Panc1 (cell line): ENCODE measurements at places on chromosomes 1 and 21. TPM values are rescaled to one million over a fixed set of nuclear protein-coding genes. Genes with fewer than 3 reads are reported as not detected.

Gene MMP23B
- 5.0 TPM for total RNA-seq

Gene TNNI3K
- total RNA-seq: not detected

DNA sequence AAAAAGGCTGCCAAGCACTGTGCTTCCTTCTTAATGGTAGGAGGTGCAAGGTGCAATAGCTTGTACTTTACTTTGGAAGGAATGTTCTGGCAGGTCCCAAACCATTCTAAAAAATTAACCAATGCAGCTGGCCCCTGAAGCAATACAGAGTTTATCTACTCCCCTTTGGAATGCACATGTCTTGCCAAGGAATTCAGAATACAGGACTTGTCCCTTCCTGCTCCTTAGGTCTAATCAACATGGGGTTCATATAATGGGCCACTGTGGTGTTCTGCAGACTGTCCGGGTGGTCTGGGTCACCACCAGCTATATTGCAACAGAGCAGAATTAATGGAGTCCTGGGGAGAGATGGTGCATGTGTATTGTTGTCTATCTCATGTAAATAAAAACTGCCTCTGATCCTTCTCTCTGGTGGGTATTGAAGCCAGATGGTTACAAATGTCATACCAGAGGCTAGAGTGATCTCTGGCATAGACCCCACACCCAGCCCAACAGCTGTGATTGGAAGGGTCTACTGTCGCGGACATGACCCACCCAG is 112.8 kb downstream of the RIPK4 start:
- H3K36me3 ChIP-seq: no peaks in the 10 kb centered on the region
- H3K4me1 ChIP-seq: peaks cover 5% of the 10 kb centered on the region; the same call in 1 of the 2 replicates
- no peaks in the 10 kb centered on the region for H3K27me3 ChIP-seq
- no peak overlapping the region for H3K4me3 ChIP-seq

Gene SLC35D1
- total RNA-seq: 7.0 TPM

Gene CD55
- total RNA-seq: 12.1 TPM

GRCh38 chr1:38586993-38587646 is 272.5 kb downstream of the RRAGC start:
- H3K36me3 ChIP-seq: no peaks in the 10 kb centered on the region
- no peaks in the 10 kb centered on the region for H3K4me1 ChIP-seq
- no peaks in the 10 kb centered on the region for H3K27me3 ChIP-seq
- peak; percentile 39 for DNase-seq

DNA sequence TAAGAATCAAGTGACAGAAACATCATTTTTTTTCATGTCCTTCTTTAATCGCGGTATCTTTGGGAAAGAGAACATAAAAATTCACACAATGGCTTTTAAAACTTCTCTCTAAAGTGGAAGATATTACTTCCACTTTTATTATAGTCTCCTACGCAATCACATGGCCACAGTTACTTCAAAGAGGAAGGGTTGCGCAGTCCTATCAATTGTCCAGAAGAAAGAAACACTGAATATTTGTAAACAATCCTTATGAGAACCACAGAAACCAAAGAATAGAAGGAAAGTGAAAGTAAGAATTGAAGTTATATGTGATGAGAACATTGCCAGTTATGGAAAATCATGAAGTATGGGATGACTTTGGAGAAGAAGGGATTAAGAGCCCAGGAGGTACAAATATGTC is 32.6 kb downstream of the CFH start:
- no peaks in the 10 kb centered on the region for H3K36me3 ChIP-seq
- H3K4me1 ChIP-seq: no peaks in the 10 kb centered on the region
- DNase-seq: no peak
- no peaks in the 10 kb centered on the region for H3K27me3 ChIP-seq
- H3K27ac ChIP-seq: no peak overlapping the region
- no peak overlapping the region for H3K4me3 ChIP-seq

- DNase-seq: no peak
- H3K27ac ChIP-seq: no peak overlapping the region
- peaks cover 3% of the 10 kb centered on the region; the same call in 1 of the 2 replicates for H3K4me1 ChIP-seq
Observed at GRCh38 chr1:40621821-40622450, 43.5 kb downstream of the RIMS3 start.

- no peaks in the 10 kb centered on the region for H3K4me1 ChIP-seq
- peaks cover 8% of the 10 kb centered on the region for H3K27me3 ChIP-seq
- H3K36me3 ChIP-seq: no peaks in the 10 kb centered on the region
- H3K4me3 ChIP-seq: no peak overlapping the region
Observed at GRCh38 chr1:206082831-206083695, 30.1 kb downstream of the RHEX start.

Gene LCE2B
- not detected for total RNA-seq

Gene LAMTOR2
- total RNA-seq: 63.4 TPM

DNA sequence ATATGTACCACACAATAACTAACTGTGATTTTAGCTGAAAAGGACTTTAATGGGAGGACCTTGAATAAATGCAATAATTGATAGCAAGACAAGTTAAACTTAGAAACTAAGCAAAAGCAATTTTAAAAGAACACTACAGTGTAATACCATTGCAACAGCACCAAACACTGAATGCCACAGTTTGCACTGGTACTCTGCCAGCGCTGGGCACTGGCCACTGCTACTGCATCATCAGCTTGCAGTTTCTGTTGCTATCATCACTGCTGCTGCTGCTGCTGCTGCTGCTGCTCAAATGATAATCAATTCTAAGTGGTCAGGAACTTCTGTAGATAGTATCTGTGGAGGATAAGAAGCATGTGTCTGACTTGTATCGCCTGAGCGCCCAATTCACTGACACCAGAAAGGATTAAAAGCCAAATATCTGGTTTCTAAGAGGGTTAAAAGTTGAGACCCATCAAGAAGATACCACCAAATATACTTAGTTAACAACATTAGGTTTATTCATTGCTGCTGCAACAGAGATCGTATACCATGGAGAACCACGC is 306.9 kb downstream of the LRRC40 start:
- H3K4me1 ChIP-seq: no peaks in the 10 kb centered on the region
- no peak overlapping the region for H3K27ac ChIP-seq
- H3K36me3 ChIP-seq: no peaks in the 10 kb centered on the region
- H3K4me3 ChIP-seq: no peak overlapping the region
- no peak for DNase-seq

DNA sequence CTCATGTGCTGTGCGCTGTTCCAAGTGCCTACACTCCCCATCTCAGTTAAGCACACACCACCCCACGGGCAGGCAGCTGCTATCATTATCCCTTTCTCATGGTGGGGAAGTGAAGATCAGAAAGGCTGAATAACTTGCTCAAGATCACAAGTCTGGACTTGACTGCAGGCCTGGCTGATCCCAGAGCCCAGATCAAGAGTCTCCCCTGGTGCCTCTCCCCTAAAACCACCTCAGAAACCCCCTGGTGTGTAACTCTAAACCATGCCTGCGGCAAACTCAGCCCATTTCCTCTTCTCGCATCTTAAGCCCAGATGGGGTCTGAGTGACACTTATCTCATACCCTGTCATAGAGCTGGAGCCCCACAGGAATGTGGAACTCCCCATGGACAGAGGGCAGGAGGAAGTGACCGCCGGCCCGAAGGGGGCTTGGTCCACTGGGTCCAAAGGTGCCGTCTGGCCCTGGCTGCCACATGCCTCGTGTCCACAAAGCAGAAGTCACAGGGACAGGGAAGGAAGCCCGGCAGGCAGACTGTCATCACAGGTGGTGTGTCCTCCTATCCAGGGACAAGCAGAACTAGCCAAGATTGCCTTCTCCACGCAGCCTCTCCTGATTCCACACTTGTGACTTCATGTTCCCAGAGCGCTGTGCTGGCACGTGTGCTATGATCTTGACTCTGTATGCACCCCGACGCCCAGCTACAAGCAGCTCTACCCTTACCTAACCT is 92.1 kb downstream of the SYF2 start:
- no peak for DNase-seq
- H3K27me3 ChIP-seq: no peaks in the 10 kb centered on the region; the same call in 1 of the 2 replicates
- no peak overlapping the region for H3K4me3 ChIP-seq
- no peaks in the 10 kb centered on the region for H3K36me3 ChIP-seq

- H3K36me3 ChIP-seq: no peaks in the 10 kb centered on the region
- no peak for DNase-seq
- no peaks in the 10 kb centered on the region for H3K27me3 ChIP-seq
- H3K27ac ChIP-seq: no peak overlapping the region
Observed at GRCh38 chr1:158357441-158357840, 3.7 kb downstream of the CD1E start.

Gene FABP3
- 0.49 TPM for total RNA-seq

GRCh38 chr1:23908453-23909341 is 4.5 kb downstream of the CNR2 start:
- H3K36me3 ChIP-seq: no peaks in the 10 kb centered on the region
- no peak overlapping the region for H3K4me3 ChIP-seq
- no peak for DNase-seq
- H3K27me3 ChIP-seq: peaks cover under 1% of the 10 kb centered on the region; the same call in 1 of the 2 replicates
- no peak overlapping the region for H3K27ac ChIP-seq

DNA sequence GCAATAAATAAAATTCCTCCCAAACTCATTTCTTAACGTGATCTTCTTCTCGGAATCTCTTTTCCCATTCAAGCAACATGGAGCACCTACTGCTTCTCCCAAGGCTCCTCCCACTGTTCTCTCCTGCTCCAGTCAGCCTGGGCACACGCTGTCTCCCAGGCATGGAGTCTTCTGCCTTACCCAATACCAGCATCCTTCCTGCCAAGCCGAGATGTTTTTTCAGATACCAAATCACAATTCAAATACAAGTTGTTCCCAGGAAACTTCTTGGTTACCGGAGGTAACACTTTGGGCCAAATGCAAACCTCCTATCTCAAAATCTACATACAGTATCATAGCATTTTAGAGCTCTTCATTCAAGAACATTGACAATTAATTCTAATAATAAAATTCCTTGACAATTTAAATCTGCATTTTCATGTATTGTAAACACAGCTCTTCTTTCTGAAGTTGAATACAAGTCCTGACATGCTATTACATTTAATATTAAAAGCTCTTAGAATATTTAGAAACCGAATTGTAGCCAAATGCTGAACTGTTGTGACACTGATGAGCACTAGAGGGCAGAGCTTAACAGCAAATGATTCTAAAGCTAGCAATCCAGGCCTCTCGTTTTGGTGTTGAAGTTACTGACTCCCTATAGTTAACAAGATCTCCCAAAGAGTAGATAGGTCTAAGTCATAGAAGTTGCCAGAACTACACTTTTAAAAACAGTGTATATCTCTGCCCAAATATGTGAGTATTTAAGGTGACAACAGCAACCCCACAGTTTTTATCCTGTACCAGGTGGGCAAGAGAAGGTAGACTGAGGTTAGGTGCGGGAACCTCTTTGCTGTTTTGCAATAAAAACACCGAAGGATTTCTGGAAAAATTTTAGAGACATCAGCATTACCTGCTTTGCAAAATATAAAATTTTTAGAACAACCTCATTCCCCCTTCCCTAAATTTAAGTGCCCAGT is 52.3 kb downstream of the BCAR3 start:
- peak; percentile 60 for DNase-seq
- H3K4me1 ChIP-seq: peaks cover 43% of the 10 kb centered on the region
- H3K4me3 ChIP-seq: no peak overlapping the region
- no peaks in the 10 kb centered on the region; the same call in 1 of the 2 replicates for H3K36me3 ChIP-seq
- H3K27ac ChIP-seq: peak overlapping the region; percentile 65

GRCh38 chr1:55478742-55479141 is 263.6 kb upstream of the USP24 start:
- H3K36me3 ChIP-seq: no peaks in the 10 kb centered on the region
- H3K27me3 ChIP-seq: no peaks in the 10 kb centered on the region
- DNase-seq: no peak
- H3K4me1 ChIP-seq: no peaks in the 10 kb centered on the region

- H3K27ac ChIP-seq: no peak overlapping the region
- H3K4me3 ChIP-seq: no peak overlapping the region
- peaks cover 4% of the 10 kb centered on the region for H3K27me3 ChIP-seq
- no peaks in the 10 kb centered on the region for H3K4me1 ChIP-seq
- DNase-seq: no peak
- no peaks in the 10 kb centered on the region for H3K36me3 ChIP-seq
Observed at GRCh38 chr1:165467706-165468105, 22.8 kb upstream of the RXRG start.

Gene CD48
- total RNA-seq: 0.67 TPM

DNA sequence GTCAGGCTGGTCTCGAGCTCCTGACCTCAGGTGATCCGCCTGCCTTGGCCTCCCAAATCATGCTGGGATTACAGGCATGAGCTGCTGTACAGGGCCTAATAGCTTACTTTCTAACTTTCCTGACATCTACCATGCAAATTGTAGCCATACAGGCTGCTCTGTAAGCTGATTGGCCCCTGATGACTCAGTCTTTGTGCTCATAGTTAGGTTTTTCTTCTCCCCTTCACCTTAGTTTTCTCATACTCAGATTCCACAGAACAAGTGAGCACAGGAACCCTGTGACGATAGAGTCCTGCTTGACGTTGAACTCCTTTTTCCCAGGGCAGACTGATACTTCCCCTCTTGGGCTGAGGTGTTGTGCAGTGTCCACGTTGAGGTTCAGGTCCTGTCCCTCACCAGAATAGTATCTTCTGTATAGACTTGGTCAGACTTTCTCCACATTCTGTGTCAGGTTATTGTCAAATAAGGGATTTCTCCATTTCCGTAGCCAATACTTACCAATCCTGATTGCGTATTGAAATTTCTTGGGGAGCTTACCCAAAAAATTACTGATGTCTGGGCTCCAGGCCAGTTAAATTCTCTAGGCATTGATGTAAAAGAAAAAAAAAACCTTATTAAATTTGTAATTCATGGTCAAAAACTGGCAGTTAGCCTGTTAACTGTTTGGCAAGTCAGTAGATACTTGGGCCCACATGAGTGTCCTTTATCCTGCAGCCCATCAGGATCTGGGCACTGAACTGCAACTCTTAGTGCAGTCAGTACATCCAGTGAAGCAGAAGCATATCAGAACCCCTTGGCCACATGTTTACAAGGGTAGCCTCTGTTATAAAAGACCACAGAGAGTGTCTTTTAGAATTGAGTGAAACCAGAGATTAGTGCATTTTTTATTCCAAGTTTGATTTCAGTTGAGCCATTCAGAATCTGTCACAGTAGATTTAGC is 118.2 kb downstream of the DYRK1A start:
- no peaks in the 10 kb centered on the region for H3K27me3 ChIP-seq
- no peak overlapping the region for H3K27ac ChIP-seq
- H3K4me1 ChIP-seq: no peaks in the 10 kb centered on the region
- H3K4me3 ChIP-seq: no peak overlapping the region

Gene OR2T10
- not detected for total RNA-seq

DNA sequence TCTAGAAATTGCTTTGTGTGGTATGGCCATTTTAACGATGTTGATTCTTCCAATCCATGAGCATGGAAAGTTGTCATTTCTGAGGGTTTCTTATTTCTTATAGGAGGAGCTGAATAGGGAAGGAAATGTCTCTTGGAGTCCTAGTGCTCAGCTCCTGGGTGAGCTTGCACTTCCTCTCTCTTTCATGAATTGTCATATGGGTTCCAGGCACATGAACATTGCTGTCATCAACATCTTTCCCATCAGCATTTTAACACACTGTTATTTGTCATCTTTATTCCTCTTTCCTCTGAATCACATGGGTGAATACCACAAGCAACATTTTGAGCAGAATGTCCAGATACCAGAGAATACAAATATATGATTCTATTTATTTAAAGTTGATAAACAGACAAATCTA is 23.4 kb downstream of the SLAMF6 start:
- H3K4me1 ChIP-seq: no peaks in the 10 kb centered on the region
- 0 out of 2 replicates have a peak, but pooled peaks cover 2% of the 10 kb centered on the region for H3K27me3 ChIP-seq

- no peaks in the 10 kb centered on the region for H3K36me3 ChIP-seq
- no peak overlapping the region for H3K4me3 ChIP-seq
- H3K4me1 ChIP-seq: peaks cover 7% of the 10 kb centered on the region; the same call in 1 of the 2 replicates
- DNase-seq: no peak
- H3K27ac ChIP-seq: peak overlapping the region; percentile 23; the same call in 1 of the 2 replicates
Observed at GRCh38 chr1:200674838-200675587, 5.3 kb upstream of the DDX59 start.
